EH (cell line): ENCODE measurements at places on chromosomes 3 and 15.

DNA sequence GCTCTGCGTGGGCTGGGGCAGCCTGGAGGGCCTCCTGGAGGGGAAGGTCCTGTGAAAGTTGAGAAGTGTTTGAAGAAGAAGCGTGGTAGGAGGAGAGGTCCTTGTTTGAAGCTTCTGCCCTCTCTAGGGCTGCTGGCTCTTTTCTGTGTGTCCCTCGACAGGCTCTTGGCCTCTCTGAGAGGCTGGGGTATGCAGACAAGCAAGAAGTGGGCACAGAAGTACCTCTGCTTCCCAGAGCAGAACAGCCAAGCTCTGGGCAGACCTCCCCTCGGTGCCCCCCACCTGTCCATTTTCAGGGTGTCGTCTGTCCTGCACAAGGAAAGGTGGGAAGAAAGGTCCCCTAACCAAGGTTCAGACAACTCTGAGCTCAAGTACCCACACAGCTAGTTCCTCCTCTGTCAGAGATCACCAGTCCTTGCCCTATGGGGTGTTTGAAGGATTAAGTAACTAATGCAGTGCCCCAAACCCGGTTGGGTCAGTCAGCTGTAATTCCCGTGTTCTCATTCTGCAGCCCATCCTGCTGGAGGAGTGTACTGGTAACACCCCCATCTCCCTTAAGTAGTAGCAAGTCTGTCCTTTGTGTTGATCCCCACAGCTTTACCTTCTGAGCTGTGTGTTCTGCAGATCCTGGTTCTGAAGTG lies 6.3 kb downstream of the CSK start:
- DNase-seq = no peak

DNA sequence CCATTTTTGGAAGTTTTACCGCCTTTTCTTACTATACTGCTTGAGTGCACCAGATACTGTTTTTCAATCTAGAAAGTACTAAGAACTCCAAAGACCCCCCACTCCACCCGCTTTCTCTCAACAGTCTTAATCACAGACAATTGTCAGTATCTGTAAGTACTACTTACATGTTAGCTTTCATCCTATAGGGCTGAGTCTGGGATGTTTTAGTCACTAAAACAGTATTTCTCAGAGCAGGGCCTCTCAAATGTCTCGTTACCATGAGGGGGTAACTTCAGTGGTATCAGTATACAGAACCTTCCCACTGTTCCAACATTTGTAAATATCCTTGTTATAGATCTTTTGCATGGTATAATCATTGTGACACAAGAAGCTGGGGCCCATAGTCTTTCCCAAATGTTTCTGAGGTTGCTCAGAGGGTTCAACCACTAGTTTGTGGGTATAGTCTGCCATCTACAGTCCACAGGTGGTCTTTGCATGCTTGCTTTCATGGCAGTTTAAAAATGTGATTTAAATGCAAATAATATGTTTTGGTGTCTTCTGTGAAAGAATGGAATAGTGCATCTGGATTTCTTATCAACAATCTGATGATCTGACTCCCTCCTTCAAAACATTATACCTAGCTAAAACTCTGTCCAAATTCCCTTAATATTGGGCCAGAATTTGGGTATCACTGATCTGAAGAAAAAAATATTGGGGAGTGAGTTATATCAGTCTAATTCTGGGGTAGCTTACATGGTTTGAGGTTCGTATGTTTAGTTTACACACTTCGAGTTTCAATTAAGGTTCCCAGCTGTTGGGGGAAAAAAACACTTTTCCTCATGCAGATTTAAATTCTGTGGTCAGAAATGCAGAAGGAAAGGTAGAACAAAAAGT lies 18.0 kb upstream of the DNAJC13 start:
- peak; percentile 62 for DNase-seq

- no peak for DNase-seq
Observed at GRCh38 chr3:122957707-122958689, 69.6 kb downstream of the SEMA5B start.

GRCh38 chr3:43243590-43244587 lies 42.5 kb upstream of the SNRK start:
- DNase-seq = peak; percentile 77
